ENCODE measurements at places on chromosomes 12 and 14.
A peak's percentile ranks its signal among the peaks of the same experiment; 100 is the strongest.

- DNase-seq = peak; percentile 32
These were observed 31.9 kb upstream of the DUSP6 start for GRCh38 chr12:89384050-89384758.

DNA sequence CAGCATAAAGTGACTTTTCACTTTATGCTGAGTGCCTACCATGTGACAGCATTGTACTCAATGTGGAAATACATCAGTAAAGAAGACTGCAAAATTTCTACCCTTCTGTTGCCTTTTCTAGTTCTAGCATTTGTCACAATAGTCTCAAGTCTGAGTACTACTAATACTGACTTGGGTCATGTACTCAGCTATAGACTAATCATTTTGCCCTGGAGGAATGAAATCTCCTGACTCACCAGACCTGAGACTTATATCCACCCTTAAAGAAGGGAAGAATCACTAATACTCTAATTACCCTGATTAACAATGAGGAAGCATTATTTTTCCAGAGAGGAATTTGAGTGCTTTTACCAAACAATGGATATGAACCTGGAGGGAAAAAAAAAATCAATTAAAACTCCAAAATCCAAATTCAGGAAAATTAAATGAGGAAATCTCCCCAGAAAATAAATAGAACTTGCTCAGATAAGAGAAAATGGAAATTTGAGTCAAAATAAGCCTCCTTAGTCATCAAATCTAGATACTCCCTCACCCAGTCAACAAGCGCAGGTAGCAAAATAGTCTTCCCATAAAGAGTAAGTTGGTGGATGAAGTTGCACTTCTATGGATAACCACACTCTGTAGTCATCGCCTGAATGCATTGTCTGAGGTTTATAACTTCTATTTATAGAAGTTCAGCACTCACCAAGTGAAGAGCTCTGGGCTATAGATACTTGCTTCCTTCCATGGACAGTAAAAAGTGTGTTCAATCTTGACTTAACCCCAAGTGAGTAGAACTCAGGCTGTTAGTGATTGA, 386.6 kb downstream of the SYT1 start:
- DNase-seq = no peak

- no peak for DNase-seq
These were observed 191.4 kb downstream of the FOXN3 start for GRCh38 chr14:89225607-89226006.

- peak; percentile 51 for DNase-seq
These were observed 3.5 kb upstream of the KCNK10 start for GRCh38 chr14:88326352-88327103.

GRCh38 chr12:69792533-69792932, 32.5 kb upstream of the MYRFL start:
- DNase-seq = no peak

DNA sequence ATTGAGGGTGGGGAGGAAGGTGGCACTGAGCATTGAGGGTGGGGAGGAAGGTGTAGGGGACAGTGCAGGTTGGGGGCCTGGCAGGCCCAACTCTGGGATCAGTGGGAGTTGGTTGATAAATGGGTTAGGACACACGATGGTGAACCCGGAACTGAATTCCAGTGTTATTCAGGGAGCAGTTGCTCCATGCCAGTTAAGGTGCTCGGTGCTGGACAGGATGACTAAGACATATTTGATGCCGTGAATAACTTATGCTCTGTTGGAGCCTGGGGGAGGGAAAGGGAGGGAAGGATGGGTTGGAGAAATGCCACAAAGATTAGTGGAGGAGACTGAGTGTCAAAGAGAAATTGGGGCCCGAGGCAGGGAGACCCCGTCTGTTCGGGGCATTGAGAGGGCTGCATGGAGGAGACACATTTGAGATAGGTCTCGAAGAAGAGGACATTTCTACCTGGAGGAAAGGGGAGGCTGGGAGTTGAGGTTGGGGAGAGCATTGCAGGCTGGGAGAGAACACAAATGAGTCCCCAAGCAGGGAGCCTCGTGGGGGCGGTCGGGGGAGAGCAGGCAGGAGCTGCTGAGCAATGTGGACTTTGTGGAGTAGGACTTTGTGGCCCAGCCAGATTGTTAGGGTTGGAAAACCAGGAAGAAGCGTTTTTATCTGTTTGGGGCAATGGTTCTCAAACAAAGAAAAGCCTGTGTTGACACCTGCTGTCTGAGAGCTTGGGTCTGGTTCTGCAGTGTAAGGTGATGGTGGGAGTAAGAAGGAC, 65.3 kb downstream of the IQSEC3 start:
- no peak for DNase-seq

DNA sequence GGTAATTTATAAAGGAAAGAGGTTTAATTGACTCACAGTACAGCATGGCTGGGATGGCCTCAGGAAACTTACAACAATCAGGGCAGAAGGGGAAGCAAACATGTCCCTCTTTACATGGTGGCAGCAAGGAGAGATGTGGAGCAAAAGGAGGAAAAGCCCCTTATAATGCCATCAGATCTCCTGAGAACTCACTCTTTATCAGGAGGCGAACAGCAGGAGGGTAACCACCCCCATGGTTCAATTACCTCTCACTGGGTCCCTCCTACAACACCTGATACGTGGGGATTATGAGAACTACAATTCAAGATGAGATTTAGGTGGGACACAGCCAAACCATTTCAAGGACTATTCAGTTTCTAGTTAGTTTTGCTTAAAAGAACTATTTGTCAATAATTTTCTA, 453.3 kb downstream of the C12orf50 start:
- DNase-seq = no peak

DNA sequence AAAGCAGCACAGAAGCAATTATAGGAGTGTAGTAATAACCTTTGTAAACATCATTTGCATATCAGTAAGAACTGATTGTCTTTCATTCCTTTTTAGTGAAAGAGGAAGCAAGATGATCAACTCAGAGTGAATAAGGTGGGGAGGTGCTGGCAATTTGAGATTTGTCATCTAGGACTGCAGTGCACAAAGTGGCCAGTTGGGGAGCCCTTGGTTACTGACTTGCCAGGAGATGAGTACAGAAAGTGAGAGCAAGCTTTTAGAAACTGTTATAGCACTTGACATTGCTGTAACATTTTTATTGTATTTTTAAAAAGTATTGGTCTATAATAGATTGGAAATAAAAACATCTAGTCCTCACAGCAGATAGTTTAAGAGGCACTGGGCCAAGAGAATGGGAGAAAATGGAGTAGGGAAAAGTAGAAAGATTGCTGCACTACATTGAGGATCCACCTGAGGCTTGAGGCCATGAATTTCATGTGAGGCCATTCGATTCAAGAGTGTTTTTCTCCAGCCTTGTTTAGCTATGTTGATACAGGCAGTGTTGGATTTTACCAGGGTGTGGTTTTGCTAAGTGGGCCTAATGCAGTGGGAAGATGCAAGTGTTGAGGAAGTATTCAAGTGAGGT, 98.2 kb downstream of the SNAPC1 start:
- DNase-seq = peak; percentile 54

DNA sequence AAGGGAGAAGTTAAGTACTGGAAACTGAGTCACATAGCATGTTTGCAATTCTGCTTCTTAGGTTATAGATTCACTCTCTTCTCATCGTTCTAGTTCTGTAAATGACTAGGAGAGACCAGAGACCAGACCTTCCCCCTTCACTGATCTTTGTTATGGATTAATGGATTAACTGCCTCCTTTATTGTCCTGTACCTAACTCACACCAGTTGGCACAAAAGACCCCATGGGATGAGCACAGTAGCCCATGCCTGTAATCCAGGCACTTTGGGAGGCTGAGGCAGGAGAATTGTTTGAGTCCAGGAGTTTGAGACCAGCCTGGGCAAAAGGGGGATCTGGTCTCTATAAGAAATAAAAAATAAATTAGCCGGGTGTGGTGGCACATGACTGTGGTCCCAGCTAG, 20.8 kb downstream of the BCAT1 start:
- DNase-seq = no peak

- DNase-seq = no peak
These were observed 14.3 kb downstream of the REM2 start for GRCh38 chr14:22897357-22897756.

DNA sequence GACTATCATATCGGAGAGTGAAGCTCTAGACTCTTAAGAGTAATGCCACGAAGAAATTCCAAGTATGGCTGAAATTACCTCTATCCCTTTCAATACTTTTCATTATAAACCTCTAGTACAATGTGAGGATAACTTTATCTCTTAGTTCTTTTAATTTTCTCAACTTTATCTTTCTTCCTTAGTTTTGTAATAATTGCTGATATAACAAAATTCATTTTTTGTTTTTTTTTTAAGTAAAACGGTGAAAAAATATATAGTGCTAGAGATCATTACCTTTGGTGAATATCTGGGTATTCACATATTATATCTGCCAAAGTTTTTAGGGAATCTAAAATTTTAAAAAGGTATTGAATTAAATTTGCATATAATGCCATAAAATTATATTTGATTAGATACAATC, 19.5 kb upstream of the DNAAF2 start:
- DNase-seq = no peak

DNA sequence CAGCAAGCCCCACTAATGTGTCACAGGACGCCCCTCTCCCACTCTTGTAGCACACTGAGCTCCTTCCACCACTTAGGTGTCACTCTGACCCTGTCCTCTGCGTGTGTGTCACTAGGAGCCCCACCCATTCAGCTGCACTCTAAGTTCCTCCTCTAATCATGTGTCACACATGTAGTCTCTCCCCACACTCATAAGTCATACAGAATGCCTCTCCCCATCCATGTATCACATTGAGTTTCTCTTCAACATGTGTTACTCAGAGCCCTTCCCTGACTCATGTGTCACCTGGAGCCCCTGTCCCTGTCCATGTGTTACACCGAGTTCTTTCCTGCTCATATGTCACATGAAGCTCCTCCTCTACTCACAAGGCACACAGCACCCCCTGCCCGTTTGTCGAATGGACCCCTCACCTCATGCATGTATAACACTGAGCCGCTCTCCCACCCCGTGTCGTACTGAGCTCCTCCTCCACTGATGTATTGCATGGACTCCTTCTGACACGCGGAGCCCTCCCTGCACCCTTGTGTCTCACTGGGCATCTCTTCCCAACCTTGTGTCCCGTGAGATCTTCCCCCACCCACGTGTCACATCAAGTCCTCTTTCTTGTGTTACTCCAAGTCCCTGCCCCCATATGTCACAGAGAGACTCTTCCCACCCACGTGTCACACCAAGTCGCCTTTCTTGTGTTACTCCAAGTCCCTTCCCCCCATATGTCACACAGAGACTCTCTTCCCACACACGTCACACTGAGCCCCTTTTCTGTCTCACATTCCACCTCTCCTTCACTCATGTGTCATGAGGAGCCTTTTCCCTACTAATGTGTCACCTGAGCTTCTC, 31.0 kb downstream of the RTL1 start:
- no peak for DNase-seq

GRCh38 chr12:93397412-93397811, 19.7 kb downstream of the NUDT4 start:
- no peak for DNase-seq

DNA sequence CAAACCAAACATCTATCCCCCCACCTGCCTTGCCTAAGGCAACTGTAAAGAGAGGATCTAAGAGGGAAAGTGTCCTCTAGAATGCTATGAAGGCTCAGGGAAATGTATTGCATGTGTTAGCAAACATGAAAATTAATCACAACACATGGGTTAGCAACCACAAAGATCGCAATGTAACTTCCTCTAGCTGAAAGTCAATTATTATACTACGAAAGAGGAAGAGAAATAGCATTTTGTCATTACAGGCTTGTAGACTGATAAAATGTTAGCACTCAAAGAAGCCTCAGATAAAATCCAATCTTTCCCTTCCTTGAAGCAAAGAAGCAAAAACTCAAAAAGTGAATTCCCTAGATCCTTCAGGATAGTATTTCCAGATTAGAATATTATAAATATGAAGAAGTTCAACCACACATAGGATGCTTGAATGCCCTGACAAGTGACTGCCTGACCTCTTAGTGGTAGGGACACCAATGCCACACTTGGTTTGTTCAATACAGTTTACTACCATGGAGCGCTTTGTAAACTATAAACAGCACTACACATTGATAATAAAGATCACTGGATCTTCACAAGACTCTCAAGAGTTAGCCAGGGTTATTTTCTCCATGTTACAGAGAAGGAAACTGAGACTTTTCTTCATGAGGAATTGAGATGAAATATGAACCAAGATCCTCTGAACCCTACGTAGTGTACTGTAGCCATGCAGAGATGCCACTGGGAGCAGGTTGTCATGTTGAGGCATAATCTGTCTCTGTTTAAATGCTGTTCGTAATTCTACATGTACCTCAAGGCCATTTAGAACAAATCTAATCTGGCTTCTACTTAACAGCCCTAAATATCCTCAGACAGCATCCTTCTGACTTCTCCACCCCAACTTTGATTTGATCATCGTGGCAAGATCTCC, 100.7 kb downstream of the ITPR2 start:
- DNase-seq = no peak

- DNase-seq = no peak
These were observed 5.6 kb downstream of the MLEC start for GRCh38 chr12:120692524-120693033.

Data from eye (tissue), 1 donor.